ENCODE measurements at places on chromosomes 2 and 18.

GRCh38 chr2:226791487-226792081 is 8.0 kb downstream of the IRS1 start:
- DNase-seq = no peak

DNA sequence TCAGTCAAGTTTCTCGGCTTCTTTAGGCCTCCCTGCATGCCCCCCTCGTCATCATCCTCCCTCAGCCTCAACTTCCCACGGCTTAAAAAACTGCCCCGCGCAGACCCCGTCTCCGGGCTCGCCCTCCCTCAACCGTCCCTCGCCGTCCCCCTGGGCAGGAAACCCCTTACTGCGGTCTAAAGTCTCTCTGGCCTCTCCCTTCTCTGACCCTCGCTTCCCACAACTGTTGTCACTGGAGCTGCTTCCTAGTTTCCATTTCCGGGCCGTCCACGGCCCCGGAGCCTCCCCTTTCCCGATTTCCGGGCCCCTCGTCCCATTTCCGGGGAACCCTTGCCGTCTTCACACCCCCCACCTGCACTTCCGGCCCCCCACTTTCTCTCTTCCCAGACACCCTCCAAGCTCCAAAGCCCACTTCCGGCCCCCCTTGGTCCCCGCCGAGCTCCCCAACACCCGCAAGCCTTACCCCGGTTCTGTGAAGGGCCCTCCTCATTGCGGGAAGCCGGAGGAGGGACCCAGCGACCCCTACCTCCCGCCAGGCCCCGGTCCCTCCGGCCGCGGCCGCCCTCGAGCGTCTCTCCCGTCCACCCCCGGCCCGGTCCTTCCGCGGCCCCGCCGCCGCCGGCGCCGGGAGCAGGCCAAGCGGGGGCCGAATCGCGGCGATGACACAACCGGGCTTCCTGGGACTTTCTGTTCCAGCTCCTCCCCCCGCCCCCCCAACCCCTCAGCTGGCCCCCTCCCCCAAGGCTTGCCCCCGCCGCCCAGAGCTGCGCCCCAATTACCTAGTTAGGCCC is 513 bp downstream of the TRIP12 start:
- DNase-seq = no peak

DNA sequence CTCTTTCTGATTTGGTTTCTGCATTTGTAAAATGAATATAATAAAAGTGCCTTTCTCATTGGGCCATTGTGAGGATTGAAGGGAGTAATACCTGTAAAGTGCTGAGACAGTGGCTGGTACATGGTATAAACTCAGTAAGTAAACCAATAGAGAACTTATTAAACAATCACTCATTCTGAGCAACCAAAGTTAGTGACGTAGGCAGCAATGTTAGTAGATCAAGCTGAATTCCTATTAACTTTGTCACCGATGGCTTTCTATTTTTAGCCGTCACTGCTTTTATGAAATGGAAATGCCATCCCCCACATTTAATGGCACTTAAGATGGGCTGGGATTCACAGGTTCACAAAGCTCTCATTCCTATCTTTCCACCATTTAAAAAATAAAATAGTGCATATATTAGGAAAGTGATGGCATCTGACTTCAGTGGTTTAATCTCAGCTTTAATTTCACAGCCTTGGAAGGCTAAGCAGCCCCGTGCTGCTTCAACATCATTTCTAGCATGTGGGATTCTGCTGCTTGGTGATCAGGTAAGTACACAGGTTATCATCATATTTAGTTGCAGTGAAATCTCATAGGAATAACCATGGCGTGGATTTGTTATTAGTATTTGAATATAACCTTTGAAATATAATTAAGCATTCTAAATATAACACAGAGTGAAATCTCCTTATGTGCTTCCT is 17.6 kb upstream of the PPP4R1 start:
- DNase-seq = no peak

- no peak for DNase-seq
Measured at GRCh38 chr18:2407961-2408360, 163.3 kb downstream of the METTL4 start.

- DNase-seq = no peak
Measured at GRCh38 chr18:50614838-50615237, 55.0 kb downstream of the MAPK4 start.

DNA sequence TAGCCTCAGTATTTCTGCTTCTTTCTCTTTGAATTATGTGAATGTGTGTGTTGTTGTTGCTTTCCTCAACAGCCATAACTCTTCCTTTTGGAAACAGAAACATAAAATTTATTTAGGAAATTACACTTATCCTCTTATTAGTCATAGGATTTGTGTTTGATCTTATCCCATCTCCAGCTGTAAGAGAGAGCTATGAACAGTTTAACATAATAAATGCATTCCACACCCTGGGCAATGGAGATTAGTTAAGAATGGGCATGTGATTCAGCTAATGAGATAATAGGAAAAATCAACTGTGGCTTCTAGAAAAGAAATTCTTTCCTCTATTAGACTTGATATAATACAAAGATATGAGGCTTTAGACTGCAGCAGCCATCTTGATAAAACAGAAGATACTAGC is 55.0 kb downstream of the SCN7A start:
- DNase-seq = no peak

DNA sequence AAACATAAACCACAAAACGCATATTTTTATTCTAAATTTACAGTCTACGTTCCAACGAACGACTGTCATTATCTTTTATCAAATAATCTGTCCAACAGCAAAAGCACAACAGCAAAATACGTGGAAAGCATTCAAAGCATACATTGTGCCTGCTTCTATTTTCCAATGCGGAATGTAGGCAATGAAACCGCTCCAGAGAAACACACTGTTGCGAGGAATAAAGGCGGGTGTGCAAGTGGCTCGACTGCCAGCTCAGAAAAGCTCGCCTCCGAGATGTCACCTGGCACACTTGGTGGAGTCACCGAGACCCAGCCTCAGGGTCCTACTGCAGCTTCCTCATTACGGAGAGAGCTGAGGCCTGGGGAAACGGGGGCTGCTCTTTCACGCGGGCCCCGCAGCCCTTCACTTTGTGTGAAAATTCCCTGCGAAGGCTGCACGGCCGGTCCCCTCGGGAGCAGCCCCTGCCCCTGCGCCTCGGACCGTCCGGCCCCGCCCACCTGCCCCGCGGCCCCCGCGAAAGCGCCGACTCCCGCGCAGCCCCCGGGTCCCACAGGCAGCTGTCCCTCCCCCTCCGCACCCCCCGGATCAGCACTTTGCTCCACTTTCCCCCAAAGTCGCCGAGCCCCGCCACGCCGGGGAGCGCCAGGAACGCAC is 752 bp downstream of the MGAT4A start:
- DNase-seq = peak; percentile 50

GRCh38 chr2:128280158-128280871 is 38.4 kb downstream of the HS6ST1 start:
- no peak for DNase-seq

- peak; percentile 56 for DNase-seq
Measured at GRCh38 chr18:49862656-49863385, 49.5 kb upstream of the ACAA2 start.

DNA sequence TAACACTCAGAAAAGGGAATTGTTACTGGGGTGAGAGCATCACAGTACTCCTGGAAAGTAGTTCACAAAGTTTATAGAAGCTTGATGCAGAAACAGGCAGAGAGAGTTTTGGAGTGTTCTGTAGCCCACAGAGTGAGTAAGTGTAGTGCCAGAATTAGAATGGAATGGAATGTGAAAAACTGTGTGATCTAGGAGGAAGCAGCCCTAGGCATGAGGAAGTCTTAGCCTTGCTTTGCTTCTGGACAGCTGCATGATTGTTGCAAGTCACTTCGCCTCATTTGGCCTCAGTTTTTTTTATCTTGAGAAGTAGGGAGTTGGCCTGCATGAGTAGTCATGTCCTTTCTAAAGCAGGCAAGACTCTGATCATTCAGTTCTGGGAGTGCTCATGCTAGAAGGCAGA is 10.9 kb downstream of the SERPINB12 start:
- DNase-seq = no peak

GRCh38 chr18:36467614-36468013 is 170.1 kb downstream of the FHOD3 start:
- no peak for DNase-seq

DNA sequence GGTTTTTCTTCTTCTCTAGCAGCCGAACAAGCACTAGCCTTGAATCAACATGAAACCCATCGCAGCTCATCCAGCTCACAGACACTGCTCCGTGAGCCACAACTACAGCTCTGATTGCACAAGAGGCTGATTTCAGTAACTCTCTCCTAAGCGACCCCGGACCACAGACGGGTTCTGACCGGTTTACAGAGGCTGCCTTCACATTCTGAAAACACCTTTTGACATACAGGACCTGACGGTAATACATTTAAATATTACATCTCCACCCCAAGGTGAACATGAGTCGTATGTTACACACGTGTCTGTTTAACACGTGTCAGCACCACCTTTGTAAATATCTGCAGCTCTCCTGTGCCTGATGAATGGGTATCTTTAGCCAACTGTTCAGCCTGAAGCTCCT is 120.7 kb downstream of the TMEM18 start:
- DNase-seq = no peak

DNA sequence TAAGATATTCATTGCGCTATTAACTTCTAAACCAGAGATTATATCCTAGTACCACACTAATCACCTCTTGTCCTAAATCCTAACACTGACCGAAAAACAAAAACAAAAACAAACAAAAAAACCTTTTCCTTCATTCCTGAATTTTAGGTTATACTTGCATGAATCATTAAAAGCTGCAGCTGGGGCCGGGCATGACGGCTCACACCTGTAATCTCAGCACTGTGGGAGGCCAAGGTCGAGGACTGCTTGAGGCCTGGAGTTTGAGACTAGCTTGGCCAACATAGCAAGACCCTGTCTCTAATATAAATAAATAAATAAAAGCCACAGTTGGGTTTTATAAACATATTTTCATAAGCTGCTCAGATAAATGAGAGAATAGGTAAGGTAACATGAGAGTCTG is 60.0 kb downstream of the GDF7 start:
- no peak for DNase-seq

- no peak for DNase-seq
Measured at GRCh38 chr2:24539258-24539657, 48.2 kb downstream of the NCOA1 start.

GRCh38 chr2:85911097-85911496 is 22.3 kb upstream of the ST3GAL5 start:
- no peak for DNase-seq

- no peak for DNase-seq
Measured at GRCh38 chr18:48814490-48815178, 136.1 kb downstream of the SMAD7 start.

DNA sequence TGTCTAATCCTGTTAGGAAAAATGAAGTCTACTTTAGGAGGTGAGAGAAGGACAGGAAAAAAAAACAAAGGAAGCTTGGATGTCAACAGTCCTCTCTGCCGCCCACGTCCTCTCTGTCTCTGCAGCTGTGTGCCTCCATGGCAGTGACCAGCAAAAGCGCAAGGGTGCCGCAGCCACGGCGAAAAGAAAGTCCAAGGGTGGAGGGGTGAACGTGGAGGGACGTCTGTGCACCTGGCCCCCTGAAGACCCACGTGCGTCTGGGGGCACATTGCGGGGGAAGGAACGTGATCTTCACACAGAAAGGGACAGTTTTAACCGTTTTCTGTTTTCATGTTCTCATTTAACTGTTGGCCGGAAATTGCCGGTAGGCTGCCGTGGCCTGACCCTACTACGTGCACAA is 152.7 kb downstream of the MBP start:
- DNase-seq = no peak

- DNase-seq = no peak
Measured at GRCh38 chr2:28444956-28445355, 50.9 kb upstream of the PLB1 start.

DNA sequence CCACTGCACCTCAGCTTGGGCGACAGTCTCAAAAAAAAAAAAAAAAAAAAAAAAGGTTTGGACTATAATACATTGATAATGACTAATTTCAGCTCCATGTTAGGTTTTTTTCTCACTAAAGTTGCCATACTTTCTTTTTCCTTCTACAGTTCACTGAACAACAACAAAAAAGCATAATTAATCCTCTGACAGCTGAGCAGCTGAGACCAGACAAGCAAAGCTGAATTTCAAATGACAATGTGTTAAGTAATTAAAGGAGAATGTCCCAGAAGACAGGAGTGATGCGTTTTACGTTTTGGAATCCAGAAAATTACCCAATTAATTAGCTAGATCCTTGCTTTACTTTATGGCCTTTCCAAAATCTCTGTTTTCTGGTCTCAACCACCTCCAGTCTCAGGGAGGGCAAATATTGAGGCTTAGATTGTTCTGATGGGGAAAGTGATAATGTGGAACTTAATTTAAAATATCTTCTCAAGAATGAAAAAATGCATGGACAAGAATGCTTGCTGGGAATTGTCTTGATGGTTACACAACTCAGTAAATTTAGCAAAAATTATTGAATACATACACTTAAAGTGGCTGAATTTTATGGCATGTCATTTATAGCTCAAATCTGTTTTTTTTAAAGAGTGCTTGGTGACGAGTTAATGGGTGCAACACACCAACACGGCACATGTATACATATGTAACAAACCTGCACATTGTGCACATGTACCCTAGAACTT is 17.4 kb upstream of the RMDN2 start:
- DNase-seq = no peak

- DNase-seq = no peak
Measured at GRCh38 chr2:234375176-234375880, 121.6 kb downstream of the ARL4C start.

GRCh38 chr2:133417415-133417814 is 150.8 kb downstream of the NCKAP5 start:
- DNase-seq = no peak

- DNase-seq = no peak
Measured at GRCh38 chr2:393711-394696, 106.1 kb upstream of the ALKAL2 start.

DNA sequence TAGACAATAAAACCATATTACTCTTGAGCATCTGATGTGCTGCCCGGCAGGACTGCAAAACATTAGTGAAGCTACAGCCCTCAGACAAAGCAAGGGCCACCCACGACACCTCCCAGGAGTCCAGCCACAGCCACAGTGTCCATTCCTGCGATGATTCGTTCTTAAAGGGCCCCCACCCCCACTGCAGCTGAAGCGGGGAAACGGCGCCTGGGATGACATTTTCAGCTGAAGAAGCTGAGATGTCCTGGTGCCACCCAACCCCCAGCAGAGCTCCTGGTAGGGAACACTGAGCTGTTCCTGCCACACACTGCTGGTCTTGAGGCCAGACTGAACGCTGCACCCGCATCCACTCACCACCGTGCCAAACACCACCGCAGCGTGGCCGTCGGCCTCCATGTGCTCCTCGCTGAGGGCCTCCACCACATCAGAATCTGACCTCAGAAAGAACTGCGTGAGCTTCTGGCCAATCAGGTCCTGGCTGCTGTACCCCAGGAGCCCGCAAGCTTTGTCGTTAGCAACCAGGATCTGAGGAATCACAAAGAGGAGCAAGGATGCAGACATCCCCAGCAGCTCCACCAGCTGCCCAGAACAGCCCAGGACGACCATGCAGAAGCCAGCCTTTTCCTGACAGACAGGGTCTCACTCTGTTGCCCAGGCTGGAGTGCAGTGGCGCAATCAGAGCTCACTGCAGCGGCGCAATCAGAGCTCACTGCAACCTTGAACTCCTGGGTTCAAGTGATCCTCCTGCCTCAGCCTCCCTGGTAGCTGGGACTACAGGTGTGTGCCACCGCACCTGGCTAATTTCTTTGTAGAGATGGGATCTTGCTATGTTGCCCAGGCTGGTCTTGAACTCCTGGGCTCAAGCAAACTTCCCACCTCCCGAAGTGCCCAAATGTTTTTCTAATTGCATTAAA is 9.5 kb downstream of the PASK start:
- no peak for DNase-seq

GRCh38 chr18:73893880-73894279 is 253.8 kb downstream of the FBXO15 start:
- DNase-seq = no peak

All from cerebellar nuclear complex (tissue), 1 donor.